ENCODE measurements at places on chromosomes 7 and 10.

DNA sequence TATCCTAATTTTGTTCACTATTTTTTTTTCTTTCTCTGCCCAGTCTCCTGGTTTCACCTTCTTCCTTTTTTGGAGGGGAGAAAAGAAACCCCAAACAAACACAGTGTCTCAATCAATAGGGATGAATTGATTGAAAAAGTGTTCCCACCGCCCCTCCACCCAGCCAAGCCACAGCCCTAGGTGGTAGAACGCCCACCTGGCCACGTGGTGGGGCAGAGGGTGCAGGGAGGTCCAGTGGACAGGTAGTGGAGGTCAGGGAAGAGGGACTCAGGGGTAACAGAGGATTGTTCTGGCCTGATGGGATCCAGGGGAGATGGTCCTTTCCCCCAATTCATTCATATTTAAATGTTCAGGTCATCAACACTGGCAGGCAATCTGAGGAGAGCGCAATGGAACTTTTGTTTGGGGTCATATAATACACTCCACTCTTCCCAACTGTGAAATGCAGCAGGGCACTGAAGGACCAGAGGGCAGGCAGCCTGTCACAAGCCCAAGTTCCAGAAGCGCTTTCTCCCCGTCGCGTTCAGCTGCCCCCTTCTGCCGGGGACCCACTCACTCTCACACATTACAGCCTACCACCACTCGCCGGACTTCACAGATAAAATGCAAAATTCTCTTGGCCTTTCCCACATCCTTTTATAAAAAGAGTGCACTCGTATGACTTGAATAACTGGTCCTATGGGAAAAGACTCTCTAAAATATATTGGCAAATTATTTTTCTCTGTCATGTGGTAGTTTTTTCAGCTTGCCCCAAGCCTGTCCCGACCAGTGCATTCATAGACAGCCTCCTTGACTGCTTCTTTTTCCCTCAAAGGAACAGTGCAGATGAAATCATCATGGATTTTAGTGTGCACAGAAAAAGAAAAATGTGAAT lies 1.6 kb downstream of the INHBA start:
- DNase-seq, result no peak

DNA sequence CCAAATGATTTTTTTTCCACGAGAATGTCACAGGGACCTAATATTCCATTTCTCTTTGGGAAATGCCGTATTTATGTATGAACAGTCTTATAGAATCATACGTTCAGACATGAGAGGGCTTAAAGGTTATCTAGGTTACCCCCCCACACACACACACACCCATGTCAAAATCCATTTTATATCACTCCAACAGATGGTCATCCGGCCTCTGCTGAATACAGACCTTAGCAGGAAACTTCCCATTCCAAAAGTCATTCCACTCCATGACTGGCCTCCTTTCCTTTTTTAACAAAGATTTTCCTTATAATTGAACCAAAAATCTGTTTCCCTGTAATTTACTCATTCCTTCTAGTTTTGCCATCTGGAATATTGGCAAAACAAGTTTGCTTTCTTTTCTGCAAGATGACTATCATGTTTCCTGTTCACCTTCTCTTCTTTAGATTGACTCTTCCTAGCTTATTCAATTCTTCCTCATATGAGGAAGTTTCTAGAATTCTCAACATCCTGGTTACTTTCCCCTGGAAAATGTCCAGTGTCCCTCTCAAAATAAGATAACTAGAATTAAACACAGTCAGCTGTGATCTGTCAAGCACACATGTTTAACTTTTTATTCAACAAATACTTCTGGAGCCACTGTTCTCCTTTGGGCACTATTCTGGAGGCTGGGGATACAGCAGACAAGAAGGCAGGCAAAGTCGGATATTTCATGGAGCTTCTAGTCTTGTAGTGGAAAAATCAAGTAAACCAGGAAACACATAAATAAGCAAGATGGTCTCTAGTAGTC lies 276.5 kb upstream of the LRGUK start:
- no peak for DNase-seq

- no peak for DNase-seq
Observed at GRCh38 chr10:13453896-13454295, 74.9 kb downstream of the BEND7 start.

DNA sequence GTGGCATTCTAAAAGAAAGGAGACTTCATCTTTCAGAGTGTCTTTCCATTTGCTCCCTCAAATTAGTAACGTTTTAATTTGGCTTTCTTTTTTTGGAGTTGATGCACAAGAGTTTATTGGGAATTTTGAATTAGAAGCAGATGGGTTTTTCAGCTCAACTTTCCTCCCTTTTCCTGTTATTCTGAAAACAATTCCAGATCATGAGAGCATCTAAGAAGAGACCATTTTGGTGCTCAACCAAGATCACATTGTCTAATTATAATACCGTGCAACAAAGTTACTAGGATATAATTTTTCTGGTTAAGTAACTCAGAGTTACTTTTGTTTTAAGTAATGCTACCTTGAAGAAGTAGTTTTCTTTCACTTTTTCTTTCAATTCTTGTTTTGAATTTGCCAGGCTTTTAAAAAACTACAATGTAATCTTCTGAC lies 396.6 kb upstream of the KLF6 start:
- no peak for DNase-seq

DNA sequence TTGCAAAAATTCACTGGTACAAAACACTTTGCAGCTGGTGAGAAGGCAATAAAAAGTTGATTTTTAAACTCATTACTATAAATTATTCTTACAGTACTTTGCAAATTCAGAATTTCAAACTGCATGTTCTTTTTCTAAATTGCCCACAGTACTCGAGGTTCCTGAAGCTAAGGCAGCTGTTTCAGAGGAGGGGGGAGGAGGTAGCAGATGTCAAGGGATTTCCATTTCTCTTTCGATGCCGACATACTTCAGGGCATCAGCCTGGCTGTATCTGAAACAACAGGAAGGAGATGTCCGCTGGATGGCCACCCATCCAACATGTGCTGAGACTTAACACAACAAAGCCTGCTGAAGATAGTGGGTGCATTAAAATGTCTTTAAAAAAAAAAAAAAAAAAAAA lies 76.7 kb downstream of the EZH2 start:
- DNase-seq, result no peak

DNA sequence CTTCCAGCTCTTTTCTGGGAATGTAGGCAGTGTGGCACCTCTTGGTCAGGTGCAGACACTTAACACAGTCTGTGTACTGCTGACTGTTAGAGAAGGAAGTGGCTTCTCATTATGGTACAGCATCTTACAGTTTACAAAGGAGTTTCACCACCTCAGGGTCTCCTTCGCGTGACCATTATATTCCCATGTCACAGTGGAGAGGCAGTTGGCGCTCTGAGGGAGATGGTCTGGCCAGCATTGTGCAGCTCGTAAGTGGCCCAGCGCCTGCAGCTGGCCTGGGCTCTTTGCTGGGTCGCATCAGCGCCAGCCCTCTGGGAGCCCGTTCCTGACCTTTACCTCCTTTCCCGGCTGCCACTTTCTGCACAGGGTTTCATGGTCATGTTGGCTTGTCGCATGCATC lies 15.4 kb downstream of the TSPAN15 start:
- no peak for DNase-seq

GRCh38 chr7:51290702-51291540 lies 25.7 kb downstream of the COBL start:
- DNase-seq, result no peak

DNA sequence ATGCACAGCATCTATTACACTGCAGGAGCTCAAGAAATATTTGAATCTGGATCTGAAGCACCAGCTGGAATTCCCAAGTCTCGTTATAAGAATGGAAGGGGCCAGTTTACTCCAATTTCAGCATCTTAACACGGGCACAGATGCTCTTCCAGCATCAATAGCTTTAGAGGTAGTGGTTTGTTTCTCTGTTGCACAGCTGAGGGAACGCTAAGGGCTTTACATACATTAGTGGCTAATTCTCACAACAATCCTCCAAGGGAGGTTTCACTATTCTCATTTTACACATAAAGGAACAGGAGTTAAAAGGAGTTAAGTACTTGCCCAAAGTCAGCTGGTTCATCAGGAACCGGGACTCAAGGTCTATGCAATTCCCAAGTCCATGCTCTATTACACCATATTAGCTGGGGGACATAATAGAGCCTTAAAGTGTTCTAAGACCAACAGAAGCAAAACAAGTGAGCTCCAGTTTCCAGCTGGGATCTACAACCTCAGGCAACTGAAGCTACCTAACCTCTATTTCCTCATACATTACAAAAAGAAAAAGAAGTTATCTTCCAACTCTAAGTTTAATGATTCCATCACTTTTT lies 9.9 kb downstream of the XPNPEP1 start:
- no peak for DNase-seq

All from NCI-H1092 treated with DMSO at 0.1 percent for 48 hours (cell line).